ENCODE measurements at places on chromosomes 1 and 21.

GRCh38 chr1:230681599-230681998, 32.3 kb downstream of the AGT start:
- DNase-seq = peak; percentile 72

DNA sequence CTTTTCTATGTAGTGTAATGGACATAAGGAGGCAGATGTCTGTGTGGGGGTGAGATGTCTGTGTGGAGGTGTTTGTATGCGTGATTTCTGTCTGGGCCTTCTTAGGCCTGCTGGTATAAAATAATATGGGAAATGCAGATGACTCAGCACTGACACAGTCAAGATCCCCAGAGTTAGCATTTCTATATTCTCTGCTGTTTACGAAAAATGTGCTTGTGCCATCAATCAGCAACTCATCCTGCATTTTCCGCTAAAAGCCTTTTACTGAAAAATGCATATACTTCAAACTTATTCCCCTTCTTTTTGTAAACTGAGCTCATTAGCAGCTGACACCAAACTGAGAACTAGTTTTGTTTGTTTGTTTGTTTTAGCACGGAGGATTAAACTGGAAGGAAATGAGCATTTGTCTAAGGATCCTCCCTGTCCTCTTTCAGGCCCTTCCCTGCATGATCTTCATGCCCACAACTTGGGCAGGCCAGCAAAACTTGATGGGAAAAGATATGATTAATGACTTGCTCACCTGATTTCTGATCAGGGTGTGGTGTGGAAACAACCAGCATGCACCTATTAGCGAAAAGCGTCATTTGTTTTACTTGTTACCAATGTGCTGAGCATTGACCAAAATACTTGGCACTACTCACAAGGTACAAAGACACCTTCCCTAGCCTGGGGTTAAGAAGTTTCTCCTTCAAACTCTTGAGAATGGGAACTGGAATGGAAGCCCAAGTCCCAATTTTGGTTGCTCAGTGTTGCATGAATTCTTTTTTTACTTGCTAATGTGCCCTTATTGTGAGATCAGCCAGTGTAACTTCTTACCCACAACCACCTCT, 77.4 kb downstream of the NDUFS5 start:
- DNase-seq = no peak

- no peak for DNase-seq
Observed at GRCh38 chr21:38714999-38715398, 90.7 kb upstream of the ETS2 start.

DNA sequence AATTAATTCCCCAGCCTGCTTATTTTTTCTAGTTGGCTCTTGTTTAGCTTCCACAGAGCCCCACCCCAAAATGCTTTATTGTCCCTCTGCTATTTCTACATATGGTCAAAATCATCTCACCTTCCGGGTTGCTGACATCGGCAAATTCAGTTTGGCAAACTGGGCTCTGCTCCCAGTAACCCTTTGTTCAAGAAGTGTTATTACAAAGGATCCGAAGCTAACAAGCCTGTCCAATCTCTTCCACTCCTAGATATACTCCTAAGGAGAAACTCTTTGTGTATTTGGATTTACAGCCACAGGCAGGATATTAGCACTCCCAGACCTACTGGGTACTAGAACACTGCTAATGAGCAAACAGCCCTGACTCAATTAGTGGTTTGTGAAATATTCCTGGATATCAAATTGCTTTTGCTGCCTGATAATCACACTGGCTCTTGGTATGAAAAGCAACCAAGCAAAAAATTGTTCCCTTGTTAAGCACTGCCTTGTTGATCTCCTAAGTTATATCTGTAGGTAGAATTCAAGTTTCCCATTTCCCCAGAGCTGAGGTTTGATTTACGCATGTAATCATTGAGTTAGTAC, 4.0 kb downstream of the JUN start:
- no peak for DNase-seq

DNA sequence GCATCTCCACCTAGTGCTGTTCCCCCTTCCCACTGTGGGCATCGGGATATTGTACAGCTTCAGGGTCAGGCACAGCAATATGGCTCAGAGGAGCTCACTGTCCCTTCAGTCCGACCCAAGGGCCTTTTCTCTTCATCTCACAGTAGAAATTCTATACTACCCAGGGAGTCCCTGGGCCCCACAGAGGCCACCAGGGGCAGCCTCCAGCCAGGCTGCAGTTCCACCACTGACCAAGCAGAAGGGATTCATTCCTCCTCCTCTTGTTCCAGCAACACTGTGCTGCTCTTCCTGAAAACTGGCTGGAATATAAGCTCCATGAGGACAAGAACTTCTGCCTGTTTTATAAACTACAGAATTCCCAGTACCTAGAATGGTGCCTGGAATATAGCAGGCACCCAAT, 70.5 kb downstream of the CD34 start:
- no peak for DNase-seq

DNA sequence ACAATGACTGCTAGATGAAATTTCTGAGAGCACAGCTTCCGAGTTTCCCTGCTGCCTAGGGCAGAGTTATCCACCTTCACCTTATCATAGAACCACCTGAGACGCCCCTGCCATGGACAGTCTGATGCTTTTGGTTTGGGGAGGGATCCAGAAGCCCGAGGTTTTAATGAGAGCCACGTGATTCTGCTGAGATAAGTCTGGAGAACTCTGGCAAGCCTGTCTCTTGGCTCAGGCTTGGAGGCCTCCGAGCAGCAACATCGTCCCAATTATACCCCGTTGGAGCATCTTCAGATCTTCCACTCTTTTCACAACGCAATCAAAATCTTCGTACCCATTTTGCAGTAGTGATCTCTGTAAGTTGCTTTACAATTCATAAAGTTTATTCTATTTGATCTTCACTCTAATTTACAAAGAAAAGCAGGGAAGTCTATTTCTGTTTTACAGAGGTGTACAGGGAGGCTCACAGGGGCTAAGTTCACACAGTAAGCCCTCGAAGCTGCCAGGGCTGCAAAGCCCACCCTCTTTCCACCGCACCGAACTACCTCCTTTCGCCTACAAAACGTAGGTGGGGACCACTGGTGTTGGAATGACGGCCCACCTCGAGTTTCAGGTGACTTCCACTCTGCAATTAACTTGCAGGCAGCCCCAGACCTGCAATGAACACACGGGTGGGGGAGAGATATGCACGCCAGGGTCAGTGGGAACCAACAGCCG, 513 bp upstream of the HHAT start:
- no peak for DNase-seq

GRCh38 chr21:18285379-18285778, 40.7 kb downstream of the CHODL start:
- no peak for DNase-seq

DNA sequence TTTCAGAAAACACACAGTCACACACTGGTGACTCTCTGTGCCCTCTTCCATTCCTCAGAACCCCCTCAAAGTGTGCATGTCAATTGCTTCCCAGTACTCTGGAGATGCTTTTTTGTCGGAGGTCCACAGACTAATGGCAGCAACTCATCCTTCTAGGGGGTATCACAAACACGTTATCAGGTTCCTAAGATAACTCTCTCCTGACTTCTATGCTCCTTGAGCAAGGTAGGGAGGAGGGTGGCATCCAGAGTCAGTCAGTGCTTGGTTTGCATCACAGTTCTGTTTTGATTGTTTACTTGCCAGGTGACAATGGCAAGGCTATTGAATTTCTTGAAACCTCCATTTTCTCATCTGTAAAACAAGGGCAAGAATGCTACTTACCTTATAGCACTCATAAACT, 39.4 kb upstream of the DYNLT5 start:
- DNase-seq = no peak

GRCh38 chr1:226714148-226714547, 24.9 kb downstream of the ITPKB start:
- DNase-seq = no peak

DNA sequence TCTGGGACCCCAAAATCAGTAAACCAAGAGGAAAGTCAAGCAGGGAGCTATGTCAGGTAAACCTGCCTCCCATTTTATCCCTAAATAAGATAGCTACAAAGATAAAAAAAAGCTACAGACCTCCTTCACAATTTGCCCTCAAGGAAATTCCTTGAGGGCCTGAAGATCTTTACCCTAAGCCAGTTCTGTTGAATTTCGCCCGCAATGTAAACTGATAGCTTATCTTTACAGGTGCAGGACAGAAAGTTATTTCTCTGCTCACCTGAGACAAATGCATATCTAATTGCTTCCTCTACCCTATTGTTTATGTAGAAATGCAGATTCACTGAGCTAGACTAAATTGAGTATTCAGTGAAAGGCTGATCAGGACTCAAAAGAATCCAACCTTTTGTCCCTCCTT, 153.4 kb upstream of the CHRM3 start:
- DNase-seq = no peak

GRCh38 chr1:110059133-110059863, 11.2 kb downstream of the ALX3 start:
- DNase-seq = no peak

- DNase-seq = no peak
Observed at GRCh38 chr1:40699787-40700186, 8.3 kb downstream of the NFYC start.

- no peak for DNase-seq
Observed at GRCh38 chr1:29397256-29397590, 160.9 kb downstream of the PTPRU start.

DNA sequence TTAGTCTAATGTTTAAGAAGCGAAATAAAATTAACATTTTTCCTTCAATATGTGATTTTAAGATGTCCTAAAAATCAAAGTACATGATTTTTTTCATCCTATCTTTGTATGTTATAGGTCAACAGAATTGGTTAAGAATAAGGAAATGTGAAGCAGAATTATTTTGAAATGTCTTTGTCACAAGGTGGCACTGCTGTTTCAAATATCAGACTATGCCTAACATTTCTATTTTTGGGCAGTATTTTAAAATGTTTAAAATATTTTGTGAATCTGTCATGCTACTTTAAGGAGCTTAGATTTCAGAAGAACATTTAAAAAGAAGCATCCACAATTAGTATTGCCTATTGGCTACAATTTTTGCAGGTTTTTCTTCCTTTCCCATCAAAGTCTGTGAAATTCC, 38.7 kb downstream of the AMY1C start:
- DNase-seq = peak; percentile 59

DNA sequence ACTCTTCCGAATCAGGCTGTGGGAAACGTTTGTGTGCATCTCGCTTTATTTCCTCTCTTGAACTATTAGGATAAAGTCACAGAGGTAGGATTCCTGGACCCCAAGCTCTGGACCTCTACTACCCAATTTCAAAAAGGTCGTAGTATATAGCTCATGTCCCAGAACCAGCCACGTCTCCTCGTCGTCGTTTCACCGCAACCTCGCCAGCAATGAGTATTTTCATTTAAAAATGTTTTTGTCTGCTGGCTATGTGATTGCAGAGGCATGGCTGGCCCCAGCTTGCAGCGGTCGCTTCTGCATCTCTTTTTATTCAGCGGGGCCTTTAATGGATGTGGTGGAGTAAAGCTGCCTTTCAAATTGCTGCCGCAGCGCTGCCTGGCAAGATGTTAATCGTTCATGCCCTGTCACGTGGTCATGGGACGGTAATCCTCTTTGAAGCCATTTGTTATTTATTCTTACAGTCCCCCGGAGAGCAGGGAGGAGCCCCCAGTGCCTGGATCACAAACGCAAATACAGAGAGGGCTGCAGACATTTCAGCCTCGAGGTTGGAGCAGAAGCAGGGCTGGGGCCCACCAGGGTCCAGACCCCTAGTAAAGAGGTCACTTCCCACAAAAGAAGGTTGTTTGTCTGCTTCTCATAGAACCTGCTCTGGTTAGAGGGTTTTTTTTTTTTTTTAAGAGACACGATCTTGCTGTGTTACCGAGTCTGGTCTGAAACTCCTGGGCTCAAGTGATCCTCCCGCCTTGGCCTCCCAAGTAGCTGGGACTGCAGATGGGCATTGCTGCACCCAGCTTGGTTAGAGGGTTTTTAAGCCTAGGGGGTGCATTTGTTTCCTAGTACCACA, 11.6 kb upstream of the NPHP4 start:
- DNase-seq = no peak

DNA sequence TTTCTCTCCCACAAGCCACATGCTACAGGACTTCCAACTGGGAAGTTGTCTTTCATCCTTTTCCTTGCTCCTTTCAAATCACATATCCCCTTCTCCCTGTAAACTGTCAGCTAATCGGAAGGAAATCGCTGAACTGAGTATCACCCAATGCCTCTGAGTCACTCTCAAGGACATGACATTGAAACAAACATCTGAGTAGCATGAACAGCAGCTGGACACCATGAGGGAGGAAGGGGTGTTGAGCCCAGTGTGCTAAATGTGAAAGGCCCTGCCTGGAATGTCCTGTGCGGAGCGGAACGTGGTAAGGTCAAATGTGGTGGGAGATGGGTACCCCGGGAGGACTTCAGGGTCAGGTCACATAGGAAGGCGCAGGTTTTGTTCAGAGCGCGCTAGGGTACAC, at the start of gene OR2AJ1:
Gene OR2AJ1, plus strand, starts transcription at position 22 of the 400 bp plus-strand sequence. CDS start 8,880 bp downstream, outside the sequence.
- no peak for DNase-seq

DNA sequence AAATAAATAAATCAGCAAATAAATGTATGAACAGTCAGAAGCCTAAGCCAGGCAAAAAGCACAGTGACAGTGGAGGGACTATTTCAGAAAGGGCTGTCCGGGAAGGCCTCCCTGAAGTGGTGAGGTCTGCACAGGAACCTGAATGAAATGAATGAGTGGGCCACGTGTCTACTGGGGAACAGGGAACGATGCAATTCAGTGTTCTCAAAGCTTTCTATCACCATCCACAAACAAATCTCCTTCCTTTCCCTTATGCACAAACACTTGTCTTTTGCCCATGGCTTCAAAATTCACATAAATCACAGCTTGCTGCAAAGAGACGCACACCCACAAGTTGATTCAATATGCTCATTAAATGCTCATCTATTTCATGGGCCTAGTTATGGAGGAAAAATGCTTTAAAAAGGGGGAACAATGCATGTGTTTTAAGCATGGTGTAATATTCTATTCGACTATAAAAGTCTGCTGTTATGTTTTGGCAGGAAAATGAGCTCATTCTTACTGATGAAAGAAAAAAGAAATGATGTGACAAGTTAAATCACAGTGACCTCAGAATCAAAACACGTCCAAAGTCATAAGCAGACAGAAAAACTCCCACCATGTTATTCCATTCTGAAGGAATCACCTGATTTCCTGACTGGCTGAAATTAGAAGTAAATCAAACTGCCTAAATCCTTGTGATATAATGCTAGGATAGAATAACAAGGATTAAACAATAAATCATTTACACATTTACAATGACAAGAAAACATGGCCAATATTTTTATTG, 21.6 kb downstream of the URB1 start:
- DNase-seq = no peak

- no peak for DNase-seq
Observed at GRCh38 chr1:210817385-210818275, 316.3 kb downstream of the KCNH1 start.

GRCh38 chr1:29394521-29395225, 158.4 kb downstream of the PTPRU start:
- no peak for DNase-seq

DNA sequence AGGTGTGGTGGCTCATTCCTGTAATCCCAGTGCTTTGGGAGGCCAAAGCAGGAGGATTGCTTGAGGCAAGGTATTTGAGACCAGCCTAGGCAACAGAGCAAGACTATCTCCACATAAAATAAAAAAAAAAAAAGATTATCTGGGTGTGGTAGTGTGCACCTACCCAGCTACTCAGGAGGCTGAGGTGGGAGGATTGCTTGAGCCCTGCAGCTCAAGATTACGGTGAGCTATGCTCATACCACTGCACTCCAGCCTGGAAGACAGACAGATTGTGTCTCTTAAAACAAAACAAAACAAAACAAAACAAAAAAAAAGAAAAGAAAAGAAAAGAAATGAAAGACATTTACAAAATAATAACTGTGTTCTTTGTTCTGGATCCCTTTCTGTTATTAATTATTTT, 6.1 kb upstream of the TLCD4 start:
- DNase-seq = no peak

- no peak for DNase-seq
Observed at GRCh38 chr1:117181630-117182041, 29.1 kb downstream of the VTCN1 start.

Measured in Kasumi-1 (cell line).